Amygdala (tissue), 56 donors: ENCODE measurements at places on chromosomes 4 and X.

DNA sequence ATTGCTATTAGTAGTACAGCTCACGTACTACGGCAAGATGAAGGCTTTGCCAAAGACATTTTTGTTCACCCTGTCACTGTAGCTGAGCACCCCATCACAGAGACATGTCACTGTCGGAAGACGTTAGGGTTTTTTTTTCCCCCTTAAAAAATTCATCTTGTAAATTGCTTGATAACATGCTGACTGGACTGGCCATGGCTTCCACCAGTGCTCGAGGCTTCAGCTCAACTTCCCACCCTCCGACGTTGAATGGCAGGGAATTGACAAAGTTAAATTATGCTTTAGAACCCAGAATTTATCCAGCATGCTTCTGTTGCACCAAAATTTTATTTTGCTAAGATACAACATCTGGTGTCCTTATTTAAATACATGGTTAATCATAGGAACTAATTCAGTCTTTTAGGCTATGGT is 707 bp upstream of the OTUD4 start:
- no peak for DNase-seq

- no peak for DNase-seq
Observed at GRCh38 chr4:53490965-53491622, 100.2 kb downstream of the LNX1 start.

- DNase-seq: no peak
Observed at GRCh38 chrX:38643903-38644302, 82.6 kb downstream of the TSPAN7 start.

DNA sequence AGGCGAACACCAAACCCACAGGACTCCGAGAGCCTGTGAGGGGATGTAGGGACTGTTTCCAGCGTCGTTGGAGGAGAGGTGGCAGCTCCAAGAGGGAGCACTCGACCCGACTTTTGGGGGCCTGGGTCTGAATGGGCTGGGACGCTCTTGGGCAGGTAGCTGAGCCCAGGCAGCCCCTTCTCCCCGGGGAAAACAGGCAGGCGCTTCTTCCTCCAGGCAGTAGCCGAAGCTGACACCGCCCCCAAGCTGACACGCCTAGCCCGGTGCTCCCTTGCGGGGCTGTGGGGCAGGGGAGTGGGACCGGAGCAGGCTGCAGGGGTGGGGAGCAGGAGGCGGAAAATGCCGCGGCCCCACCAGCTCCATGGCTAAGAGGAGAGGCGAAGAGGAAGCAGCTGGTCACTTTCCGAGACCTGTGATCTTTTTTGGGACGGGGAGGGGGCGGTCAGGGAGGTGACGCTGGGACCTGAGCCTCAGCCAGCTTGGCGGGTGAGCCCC is 4.2 kb downstream of the NKX1-1 start:
- DNase-seq: no peak

DNA sequence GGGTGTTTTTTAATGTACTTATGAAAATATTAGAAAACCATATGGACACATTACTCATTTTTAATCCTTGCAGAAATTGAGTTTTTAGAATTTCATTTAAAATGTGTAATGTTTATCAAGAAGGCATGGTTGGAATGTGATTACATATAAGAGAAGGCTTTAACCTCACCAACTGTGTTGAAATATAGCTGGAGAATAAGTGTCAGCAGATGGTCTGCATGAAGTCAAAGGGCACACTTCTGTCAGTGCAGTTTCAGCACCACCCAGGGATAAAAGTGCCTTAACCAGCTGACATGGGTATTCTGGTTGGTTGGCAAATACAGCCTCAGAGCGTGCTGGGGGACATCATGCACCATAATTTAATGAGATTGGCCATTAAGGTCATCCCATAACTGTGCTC is 21.2 kb upstream of the ANTXR2 start:
- no peak for DNase-seq

DNA sequence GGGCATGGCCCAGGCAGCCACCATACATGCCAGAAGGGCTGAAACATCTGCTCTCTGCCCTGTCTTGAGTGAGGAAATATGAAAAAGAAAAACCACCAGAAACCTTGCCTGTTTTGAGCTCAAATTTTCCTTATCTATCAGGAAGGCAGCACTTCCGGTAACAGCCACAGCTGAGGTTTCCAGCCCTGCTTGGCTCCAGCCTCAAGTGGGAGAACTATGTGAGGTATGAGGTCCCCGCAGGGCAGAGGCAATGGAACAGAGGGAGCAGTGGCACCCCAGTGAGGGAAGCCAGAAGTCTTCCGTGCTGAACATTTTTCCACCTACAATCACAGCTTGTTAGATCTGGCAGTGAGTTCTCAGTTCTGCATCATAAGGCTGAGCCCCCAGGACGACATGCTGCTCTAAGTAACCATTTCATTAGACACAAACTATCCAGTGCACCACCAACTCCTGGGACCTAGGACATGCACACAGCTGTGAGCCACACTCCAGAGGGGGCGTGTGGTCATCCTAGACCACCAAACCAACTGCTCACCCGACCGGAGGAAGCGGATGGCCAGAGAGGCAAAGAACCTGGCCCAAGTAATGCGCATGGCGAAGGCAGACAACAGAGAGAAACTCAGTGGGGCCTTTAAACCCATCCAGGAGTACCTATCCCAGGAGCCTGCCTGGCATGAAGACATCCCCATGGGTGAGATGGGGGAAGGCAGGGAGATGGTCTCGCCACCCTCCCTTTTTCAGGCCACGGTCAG is 22.6 kb downstream of the WDR1 start:
- no peak for DNase-seq

DNA sequence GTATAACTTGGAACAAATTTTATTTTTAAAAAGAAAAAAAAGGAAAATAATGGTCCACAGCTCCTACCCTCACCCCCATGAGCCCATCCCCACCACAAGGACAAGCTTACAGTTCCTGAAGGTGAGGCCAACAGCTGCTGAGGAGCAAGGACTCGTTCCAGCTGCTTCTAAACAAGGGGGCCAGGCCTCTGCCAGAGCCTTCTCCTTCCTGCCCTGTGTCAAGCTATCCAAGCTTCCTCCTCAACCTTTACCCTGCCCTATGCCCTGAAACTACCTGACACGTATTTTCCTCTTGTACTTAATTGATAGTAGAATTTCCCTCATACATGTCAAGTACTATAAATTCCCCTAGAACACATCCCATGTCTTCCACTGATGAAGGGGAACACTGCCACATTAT is 8.8 kb downstream of the SH3D19 start:
- DNase-seq: no peak

DNA sequence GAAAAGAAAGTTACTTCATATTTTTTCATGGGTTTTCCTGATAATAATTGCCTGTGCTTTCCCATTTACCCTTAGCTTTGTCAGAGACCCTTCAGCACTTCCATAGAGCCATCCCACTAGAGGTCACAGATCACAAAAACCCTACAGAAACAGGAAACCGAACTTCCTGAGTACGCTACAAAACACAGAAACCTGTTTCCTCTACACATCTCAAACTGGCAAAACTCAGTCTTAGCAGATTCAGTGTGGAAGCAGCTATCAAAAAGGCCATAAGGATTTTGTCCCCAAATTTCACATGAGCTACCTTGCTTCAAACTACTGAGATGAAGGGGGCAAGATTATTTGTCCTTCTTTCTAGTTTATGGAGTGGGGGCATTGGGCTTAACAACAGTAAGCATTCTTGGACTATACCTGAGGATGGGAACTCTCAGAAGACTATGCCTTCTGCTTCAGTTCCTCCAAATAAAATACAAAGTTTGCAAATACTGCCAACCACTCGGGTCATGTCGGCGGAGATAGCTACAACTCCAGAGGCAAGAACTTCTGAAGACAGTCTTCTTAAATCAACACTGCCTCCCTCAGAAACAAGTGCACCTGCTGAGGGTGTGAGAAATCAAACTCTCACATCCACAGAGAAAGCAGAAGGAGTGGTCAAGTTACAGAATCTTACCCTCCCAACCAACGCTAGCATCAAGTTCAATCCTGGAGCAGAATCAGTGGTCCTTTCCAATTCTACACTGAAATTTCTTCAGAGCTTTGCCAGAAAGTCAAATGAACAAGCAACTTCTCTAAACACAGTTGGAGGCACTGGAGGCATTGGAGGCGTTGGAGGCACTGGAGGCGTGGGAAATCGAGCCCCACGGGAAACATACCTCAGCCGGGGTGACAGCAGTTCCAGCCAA is at the start of gene MMRN1:
MMRN1 (plus strand) TSS at position 206 of the 902 bp plus-strand sequence; CDS start at position 324, 118 bp downstream.
- no peak for DNase-seq

- DNase-seq: no peak
Observed at GRCh38 chr4:157048248-157048647, 27.7 kb upstream of the GLRB start.

GRCh38 chr4:87901422-87901992 is 68.7 kb downstream of the MEPE start:
- DNase-seq: no peak

GRCh38 chr4:54390670-54391069 is 161.6 kb downstream of the PDGFRA start:
- DNase-seq: no peak

DNA sequence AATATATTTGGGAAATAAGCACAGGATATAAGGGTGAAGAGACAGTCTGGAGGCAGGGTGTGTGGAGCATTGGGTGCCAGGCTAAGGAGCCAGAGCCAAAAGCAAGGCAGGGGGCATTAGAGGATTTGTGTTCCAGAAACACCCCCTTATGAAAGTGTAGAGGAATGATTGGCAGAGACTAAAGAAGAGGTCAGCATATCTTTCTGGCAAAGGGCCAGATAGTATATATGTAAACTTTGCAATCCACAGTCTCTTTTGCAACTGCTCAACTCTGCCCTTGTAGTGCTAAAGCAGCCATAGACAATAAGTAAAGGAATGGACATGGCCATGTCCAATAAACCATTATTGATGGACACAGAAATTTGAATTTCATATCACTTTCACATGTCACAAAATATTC is 3.6 kb upstream of the SLC9A6 start:
- DNase-seq: no peak

DNA sequence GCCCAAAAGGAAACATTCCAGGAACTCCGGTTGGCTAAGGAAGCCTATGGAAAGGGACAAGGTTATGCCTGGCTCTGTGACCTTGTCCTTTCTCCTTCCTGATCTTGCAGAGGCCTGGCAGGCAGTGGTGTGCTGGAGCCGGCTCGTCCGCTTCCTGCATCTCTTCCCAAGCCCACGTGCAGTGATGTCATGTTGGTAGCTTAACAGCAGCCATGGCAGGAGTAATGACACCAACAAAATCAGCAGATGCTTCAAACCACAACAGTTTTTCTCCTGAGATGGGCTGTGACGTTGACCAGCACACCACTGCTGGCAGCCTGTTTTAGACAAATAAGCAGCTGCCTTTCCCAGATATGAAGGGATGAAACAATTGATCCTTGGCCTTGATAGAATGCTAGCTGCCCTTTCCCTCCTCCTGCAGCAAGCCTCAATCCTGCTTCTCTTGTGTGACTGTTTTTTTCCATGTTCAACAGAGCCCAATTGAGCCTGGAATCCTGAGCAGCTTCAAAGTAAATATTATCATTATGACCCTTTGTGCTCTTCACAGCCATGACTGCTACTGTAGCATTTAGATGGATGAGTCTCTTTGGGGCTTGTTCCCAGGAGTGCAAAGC is 23.4 kb downstream of the SEPTIN6 start:
- no peak for DNase-seq

- DNase-seq: no peak
Observed at GRCh38 chr4:78220283-78220682, 163.2 kb downstream of the FRAS1 start.

DNA sequence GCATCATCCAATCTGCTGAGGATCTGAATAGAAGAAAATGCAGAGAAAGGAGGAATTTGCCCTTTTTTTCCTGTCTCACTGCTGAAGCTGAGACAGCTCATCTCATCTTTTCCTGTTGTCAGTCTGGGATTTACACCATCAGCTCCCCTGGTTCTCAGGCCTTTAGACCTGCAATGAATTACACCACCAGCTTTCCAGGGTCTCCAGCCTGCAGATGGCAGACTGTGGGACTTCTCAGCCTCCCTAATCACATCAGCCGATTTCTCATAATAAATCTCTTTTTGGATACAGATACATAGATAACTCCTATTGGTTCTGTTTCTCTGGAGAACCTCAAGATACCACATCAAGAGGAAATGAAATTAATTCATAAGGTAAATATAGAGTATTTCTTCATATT is 134.6 kb upstream of the MAB21L2 start:
- no peak for DNase-seq
